Gastroesophageal sphincter (tissue), 4 donors: ENCODE measurements at places on chromosomes 5 and 9. TPM values are rescaled to one million over a fixed set of nuclear protein-coding genes. Genes with fewer than 3 reads are reported as not detected.

IRX2 gene
- total RNA-seq, result 0.81 TPM

ST6GALNAC4 gene
- total RNA-seq, result 49.7 TPM

MRPS2 gene
- 23.2 TPM for total RNA-seq

BRINP1 gene
- total RNA-seq, result not detected

CENPP gene
- total RNA-seq, result 4.2 TPM

BARHL1 gene
- not detected for total RNA-seq

UBE2QL1 gene
- 1.4 TPM for total RNA-seq

SARDH gene
- total RNA-seq, result 0.62 TPM

CDH6 gene
- 5.5 TPM for total RNA-seq

PRRX2 gene
- total RNA-seq, result 12.1 TPM

SH3GLB2 gene
- 86.4 TPM for total RNA-seq

TBC1D13 gene
- 16.7 TPM for total RNA-seq

MYMK gene
- total RNA-seq, result not detected

FOXD4L4 gene
- not detected for total RNA-seq

EGR1 gene
- 17.7 TPM for total RNA-seq

DMRT3 gene
- total RNA-seq, result not detected

GRM6 gene
- total RNA-seq, result not detected

PLK2 gene
- 61.4 TPM for total RNA-seq

OSMR gene
- total RNA-seq, result 43.2 TPM

RARS1 gene
- total RNA-seq, result 73.5 TPM

SLC6A18 gene
- total RNA-seq, result not detected

SEPTIN8 gene
- 31.6 TPM for total RNA-seq

GDA gene
- total RNA-seq, result not detected

TAS2R1 gene
- not detected for total RNA-seq

PCDHGA7 gene
- 2.7 TPM for total RNA-seq

TXNDC8 gene
- total RNA-seq, result not detected

KCNV2 gene
- not detected for total RNA-seq

CXCL14 gene
- total RNA-seq, result 6.4 TPM
